Stimulated activated CD8-positive, alpha-beta memory T cell treated with anti-CD3 and anti-CD28 coated beads, Interleukin-7, amount 100 ng/mL, for 24 hours (primary cell): ENCODE measurements at places on chromosomes 6 and 20.

DNA sequence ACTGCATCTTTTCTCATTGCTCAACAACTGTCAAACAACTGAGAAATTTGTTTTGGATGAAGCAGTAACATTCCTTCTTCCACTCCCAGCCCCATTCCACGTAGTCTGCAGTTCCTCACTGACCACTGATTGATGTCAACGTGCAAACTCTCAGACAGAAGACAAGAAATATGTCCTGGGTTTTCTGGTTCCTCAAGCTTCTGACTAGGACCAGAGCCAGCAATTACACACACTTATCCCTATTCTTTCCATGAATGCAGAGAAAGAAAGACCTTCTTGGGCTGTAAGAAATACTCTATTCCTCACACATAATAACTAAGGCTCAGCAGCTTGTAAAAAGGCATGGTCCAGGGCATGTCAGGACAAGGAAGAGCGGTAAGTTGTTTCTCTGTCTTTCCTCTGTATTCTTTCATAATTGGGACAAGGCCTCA, 790.1 kb upstream of the SLC35B3 start:
- DNase-seq: no peak

- DNase-seq: no peak
These were observed 81.1 kb upstream of the SNAP25 start for GRCh38 chr20:10137533-10137932.

GRCh38 chr20:61881416-61881815, 184.3 kb downstream of the TAF4 start:
- no peak for DNase-seq

DNA sequence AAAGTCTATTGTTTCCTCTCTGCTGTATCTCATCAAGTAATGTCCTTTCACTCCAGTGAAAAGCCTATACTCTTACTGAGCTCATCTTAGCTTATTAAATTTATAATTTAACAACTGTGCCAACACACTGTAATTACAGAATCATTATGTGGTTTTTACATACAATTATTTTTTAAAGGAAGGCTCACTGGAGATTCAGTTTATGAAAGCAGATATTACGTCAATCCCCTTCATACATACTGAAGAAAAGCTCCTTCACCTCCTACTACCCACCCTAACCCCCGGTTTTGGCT, 28.1 kb downstream of the ARHGAP18 start:
- no peak for DNase-seq

GRCh38 chr6:30019819-30020218, 41.2 kb upstream of the POLR1H start:
- no peak for DNase-seq

GRCh38 chr6:170445971-170446370, 107.1 kb downstream of the PSMB1 start:
- DNase-seq: no peak

GRCh38 chr6:106546691-106547414, 82.4 kb downstream of the RTN4IP1 start:
- DNase-seq: no peak

DNA sequence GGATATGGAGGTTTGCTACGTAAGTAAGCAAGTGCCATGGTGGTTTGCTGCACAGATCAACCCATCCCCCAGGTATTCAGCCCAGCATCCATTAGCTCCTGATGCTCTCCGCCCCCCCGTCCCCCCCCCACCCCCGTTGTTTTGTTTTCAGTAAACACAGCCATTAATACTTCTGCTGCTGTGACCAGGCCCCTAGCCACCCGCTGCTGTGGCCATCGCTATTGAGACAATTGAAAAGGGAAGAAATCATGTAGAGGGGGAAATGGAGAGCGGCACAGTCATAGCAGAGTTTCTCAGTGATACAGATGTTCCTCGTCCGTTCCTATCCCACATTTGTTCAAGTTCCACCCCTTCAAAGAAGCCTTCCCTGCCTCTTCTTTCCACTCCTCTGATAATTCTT, 24.9 kb downstream of the SLC35D3 start:
- DNase-seq: no peak
